ENCODE measurements at places on chromosomes 11 and 22.

GRCh38 chr22:26995235-26995634 is 337.8 kb downstream of the MIAT start:
- no peak for DNase-seq

DNA sequence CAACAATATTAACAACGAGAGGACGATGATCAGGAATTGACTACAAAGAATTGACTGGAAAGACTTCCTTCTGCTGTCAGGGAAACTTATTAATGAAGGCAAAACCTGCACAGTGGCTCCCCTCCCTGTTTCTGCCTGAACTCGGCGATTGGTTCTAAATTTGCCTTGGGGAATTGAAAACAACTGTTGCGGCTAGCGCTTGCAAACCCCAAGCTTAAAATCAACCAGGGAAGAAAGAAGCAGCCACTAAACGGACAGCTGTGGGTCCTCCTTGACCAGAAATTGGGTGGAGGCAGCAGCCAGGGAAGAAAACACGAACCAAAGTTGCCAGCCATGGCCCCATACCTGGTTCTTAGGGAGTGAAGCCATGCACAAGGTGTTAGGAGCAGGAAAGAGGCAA is 383.5 kb upstream of the CADM1 start:
- DNase-seq, result no peak

- DNase-seq, result no peak
Measured at GRCh38 chr22:27146866-27147633, 489.7 kb downstream of the MIAT start.

GRCh38 chr22:38784856-38785255 is 9.1 kb downstream of the DNAL4 start:
- no peak for DNase-seq

DNA sequence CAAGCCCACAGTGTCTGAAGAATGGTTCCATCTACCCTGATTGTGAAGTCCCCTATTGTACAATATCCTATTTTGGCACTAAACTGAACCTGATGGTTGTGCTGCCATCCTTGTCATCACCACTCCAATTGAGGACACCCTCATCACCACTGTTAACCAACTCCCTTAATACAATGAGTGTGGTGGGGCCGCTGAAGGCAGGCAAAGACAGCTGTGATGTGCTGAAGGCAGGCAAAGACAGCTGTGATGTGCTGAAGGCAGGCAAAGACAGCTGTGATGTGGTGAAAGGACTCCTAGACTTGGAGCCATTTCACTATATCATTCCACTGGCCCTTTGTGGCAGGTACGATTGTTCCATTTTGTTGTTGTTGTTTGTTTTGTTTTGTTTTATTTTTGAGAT is 481.6 kb downstream of the SOX6 start:
- DNase-seq, result no peak

GRCh38 chr11:1233351-1234053 is 10.6 kb downstream of the MUC5B start:
- no peak for DNase-seq

DNA sequence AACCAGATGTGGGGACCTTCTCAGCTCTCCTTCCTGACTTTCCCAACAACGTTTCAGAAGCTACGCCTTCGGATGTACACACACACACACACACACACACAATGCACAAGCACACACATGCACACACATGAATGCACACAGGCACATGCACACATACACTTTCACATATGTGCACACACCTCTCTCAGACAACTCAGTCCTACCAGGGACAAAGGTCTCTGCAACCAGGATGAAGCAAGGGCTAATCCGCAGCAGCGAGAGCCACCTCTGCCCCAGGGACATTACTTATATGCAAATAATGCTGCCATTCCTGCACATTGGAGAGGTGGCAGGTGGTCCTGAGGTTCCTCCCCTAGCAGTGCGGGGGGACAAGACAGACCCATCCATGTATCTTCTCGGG is 27.4 kb upstream of the LINC01488 start:
- DNase-seq, result no peak

DNA sequence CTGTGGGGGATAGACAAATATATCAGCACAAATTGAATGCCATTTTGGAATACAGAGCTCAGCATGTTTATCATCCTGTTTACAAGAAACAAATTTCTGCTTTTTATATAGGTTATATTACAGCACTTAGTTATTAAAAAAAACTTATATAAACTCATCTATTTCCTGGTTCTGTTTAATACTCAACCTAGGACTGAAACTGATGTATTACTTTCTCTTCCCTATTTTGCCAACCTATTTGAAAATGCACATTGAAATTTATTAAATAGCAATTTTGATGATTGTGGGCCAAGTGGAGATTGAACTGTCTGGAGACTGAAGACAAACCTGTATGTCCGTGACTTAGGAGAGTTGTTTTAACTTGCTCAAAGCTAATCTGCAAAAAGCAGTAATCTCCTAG is 288.3 kb upstream of the ANO3 start:
- DNase-seq, result no peak

GRCh38 chr11:20351751-20352262 is 11.7 kb upstream of the HTATIP2 start:
- DNase-seq, result no peak

Data from suppressor macrophage treated with lipopolysaccharide for 1 hour (primary cell).